ENCODE measurements at places on chromosomes 3 and 15.

- no peak for DNase-seq
Observed at GRCh38 chr3:55988905-55989304, 479.4 kb downstream of the ERC2 start.

DNA sequence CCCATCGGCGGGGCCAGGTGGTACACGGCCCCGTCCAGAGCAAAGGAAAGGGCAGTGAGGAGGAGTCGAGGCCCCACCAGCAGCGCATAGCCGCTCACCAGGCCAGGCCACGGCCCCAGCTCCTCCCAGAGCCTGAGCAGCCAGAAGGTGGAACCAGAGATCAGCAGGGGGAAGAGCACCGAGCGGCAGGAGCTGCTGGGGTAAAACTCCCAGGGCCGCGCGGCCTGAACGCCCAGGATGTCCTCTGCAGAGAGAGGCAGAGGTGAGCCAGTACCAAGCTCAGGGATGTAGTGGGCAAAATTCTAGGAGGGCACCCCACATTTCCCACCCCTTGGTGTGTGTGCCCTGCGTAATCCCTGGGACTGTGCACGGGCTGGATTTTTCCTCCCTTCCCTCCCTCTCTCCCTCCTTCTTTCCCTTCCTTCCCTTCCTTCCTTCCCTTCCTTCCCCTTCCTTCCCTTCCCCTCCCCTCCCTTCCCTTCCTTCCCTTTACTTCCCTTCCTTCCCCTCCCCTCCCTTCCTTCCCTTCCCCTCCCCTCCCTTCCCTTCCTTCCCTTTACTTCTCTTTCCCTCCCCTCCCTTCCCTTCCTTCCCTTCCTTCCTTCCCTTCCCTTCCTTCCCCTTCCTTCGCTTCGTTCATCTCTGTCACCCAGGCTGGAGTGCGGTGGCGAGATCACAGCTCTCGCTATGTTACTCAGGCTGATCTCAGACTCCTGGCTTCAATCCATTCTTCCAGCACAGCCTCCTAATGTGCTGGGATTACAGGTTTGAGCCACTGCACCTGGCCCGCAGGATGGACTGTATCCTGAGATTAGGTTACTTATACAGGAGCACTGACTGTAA, 6.3 kb upstream of the NCBP2 start:
- no peak for DNase-seq

- no peak for DNase-seq
Observed at GRCh38 chr3:132001036-132001435, 33.8 kb downstream of the CPNE4 start.

DNA sequence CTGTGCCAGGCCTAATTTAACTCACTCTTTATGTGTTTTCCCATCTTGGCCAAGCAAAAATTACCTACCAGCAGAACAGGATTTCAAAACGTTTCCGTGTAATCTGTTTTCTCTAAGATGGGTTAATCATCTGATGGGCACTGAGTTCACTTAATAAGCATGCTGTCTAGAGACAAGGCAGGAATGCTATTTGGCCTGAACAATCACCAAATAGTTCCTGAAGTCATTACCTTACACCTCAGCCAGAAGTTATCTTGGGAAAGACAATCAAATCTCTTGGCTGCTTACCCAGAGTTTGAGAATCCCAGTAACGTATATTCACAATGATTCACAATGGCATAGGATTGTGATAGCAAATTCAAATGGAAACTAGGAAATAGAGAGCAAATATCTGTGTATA, 779.1 kb downstream of the CADM2 start:
- no peak for DNase-seq

DNA sequence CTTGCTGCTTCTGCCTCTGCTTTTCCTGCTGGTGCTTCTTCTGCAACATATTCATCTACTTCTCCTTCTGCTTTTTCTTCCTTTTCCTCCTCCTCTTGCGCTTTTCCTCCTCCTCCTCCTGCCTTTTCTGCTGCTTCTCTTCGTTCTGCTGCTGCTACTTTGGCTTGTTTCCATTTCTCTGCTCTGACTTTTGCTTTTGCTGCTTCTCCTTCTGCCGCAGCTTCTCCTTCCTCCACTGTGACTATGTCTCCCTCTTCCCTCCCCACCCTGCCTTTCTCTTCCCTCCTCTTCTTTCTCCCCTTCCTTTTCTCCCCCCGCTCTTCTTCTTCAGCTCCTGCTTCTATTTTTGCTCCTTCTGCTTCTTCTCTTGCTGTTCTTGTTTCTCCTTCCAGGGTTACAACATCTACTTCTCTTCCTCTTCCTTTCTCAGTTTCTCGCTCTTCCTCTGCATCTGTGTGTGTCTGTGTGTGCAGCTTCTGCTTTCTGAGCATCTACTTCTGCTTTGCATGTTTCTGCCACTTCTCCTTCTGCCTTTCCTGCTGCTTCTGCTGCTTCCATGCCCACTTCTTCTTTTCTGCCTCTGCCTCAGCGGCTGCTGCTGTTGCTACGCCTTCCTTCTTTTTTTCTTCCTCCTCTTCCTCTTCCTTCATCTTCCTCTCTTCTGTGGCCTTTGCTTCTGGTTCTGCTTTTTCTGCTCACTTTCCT, 51.4 kb downstream of the FAM43A start:
- no peak for DNase-seq

DNA sequence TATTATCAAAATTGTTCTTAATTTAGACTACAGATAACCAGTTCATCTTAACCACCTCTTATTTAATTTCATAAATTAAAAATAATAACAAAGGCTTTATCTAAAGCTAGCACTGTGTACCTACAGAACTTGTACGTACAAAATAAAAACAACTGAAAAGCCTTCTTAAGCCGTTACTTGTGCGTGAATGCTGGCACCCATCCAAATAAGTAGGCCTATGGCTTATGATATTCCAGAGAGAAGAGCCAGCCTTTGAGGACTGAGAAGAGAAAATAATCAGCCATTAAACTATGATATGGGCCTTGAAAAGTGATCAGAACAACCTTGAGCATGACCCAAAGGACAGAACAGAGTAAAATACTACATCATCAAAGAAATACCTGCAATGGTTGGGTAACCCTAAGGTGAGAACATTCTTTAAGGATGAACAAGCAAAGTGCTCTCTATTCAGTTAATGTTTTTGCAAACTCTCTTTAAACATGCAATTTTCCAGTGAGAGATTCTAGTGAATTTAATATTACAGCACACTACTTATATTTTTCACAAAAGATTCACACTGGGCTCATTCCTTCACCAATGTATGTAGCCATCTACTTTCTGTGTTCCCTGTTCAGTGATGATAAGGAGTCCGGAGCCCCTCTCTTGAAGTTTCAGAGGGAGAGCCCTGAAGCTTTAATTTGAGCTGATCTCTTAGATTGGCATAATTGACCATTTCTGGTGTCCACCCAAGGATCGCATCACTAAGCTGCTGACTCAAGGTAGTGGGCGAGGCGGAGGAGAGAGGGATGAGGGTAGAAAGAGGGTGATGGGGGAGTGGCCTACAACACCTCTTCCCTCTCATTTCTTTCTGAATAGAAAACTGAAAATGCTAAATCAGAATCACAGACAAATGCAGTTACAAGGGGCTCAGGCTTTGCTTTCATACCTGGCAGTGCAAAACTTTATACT, 7.7 kb upstream of the ACTC1 start:
- no peak for DNase-seq

DNA sequence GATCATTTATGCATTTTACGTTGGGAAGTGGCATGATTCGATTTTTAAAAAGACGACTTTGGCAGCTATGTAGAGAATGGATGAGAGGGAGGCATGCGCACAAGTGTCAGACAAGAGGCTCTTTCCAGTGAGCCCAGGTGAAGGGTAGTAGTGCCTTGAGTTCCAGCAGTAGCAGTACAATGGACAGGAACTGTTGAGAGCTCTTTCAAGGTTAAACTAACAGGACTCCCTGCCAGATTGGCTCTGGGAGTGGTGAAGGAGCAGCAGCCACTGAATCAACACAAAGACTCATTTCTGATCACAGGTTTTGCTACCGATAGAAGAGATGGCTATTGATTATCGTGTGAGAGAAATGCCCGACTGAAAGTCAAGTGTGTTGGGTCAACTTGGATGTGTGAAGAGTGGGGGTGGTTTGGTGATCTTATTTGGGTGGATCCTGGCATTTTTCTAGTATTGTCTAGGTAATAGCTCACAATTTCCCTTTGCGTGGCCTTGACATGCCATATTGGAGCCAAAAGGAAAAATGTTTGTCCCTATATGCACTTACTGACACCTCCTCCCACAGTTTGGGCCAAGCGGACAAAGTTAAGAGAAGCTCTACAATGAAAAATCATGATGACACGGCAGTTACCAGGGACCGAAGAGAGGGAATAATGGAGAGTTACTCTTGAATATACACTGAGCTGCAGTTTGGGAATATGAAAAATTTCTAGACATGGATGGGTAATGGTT, 81.6 kb upstream of the MDFIC2 start:
- DNase-seq: no peak

- DNase-seq: no peak
Observed at GRCh38 chr3:65425880-65426279, 612.8 kb downstream of the MAGI1 start.

GRCh38 chr3:161273589-161274218, 52.6 kb downstream of the NMD3 start:
- DNase-seq: no peak

DNA sequence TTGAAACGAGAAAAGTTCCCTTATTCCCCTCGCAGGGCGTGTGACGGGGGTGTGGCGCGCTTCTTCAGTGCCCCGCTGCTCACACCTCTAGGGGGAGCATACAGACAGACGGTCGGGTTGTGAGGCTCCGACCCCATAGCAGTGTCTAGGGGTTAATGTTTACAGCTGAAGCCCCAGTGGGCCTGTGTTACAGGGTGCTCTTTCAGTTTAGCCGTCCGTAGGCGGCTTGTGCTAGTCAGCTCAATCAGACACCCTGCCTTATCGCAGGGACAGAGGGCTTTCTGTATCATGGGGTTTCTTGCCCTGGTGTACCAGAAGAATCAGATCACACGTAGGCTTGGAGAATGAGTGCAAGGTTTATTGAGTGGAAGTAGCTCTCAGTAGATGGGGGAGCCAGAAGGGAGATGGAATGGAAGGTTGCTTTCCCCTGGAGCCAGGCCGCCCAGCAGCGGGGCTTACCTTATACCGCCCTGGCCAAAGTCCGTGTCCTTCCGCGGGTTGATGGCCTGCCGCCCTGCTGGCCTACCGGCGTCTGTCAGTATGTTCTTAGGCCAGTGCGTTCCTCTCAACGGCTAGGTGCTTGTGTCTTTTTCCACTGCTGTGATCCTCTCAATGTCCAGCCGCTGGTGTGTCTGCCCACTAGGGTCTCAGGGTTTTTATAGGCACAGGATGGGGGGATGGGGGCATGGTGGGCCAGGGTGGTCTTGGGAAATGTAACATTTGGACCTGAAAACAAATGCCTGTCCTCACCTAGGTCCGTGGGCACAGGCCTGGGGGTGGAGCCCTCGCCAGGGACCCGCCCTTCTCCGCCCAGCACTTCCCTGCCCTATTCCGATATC, 32.2 kb upstream of the ACP3 start:
- no peak for DNase-seq

- no peak for DNase-seq
Observed at GRCh38 chr3:134376385-134376765, 2.1 kb upstream of the AMOTL2 start.

DNA sequence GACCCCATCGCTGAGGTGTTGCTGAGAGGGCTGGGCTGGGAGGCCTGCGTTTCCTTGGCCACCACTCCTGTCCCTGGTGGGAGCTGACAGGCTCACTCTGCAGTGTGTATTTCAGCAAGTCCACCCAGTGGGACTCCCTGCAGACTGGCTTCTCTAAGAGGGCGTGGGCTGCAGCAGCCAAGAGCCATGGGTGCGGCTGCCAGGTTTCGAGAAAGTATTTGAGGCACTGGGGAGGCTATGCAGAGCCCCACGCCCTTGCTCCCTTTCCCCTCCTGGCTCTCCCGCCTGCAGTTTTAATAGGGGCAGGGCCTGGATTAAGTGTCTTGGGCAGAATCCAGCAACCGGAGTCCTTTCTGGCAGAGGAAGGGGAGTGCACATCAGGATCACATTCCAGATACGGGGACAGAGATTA, 242.1 kb downstream of the THSD4 start:
- DNase-seq: no peak

DNA sequence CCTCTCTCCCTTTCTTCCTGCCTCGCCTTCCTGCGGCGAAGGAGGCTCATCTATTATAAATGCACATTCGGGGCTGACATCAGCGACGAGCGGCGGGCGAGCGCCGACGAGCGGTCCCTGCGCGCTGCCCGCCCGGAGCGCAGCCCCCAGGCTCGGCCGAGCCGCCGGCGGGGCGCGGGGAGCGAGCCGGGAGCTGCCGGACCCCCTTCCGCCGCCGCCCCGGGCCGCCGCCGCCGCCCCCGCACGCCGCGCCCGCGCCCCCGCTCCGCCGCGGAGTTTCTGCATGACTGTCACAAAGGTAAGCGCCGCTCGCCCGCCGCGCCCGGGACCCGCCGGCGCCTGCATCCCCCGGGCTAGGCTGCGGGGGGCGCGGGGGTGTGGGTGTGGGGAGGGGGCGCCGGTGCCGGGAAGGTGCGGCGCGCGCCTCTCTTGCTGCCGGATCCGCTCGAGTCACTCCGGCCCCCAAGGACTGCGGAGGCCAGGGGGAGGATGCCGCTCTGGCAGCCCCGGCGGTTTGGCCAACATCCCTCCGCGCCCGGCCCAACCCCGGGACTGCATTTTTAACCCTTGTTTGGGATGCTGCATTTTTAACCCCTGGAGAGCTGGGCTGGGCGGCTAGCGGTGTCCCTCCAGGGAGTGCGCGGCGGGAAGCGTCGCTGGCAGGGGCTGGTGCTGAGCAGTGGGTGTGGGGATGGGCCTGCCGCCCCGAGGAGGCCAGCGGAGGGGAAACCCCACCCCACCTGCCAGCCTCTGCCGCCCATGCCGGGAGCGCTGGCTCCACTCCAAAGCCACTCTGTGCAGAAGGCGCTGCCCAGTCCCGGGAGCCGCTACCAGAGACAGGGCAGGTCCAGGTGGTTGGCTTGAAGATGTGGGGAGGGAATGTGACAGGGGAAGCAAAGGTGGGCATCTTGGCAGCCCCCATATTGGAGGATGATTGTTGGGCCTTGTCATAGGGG, at the start of gene CORO2B:
Gene CORO2B (plus strand): TSS at position 14 of the 956 bp plus-strand sequence. CDS start 270 bp downstream, at position 284.
- no peak for DNase-seq

DNA sequence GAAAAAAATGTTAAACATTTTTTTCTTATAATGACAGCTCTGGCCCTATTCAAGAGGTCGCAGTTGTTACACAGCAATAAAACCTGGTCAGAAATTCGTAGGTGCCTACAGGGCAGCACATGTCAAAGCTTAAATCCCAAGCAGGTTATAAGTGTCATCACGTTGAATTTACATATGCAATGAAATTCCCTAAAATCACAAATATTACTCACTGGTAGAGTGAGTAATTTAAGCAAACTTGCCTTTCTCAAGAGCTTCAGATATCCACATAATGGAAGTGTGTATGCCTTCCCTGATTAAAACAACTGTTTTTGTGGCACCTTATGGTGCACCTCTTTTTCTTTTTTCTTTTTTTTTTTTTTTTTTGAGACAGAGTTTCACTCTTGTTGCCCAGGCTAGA, 90.7 kb upstream of the FNDC3B start:
- no peak for DNase-seq

All from T-helper 2 cell (primary cell).